NCI-H526 (cell line): ENCODE measurements at places on chromosomes 12 and 14.

GRCh38 chr12:12925388-12925787, 26.6 kb downstream of the GPRC5D start:
- no peak for DNase-seq

DNA sequence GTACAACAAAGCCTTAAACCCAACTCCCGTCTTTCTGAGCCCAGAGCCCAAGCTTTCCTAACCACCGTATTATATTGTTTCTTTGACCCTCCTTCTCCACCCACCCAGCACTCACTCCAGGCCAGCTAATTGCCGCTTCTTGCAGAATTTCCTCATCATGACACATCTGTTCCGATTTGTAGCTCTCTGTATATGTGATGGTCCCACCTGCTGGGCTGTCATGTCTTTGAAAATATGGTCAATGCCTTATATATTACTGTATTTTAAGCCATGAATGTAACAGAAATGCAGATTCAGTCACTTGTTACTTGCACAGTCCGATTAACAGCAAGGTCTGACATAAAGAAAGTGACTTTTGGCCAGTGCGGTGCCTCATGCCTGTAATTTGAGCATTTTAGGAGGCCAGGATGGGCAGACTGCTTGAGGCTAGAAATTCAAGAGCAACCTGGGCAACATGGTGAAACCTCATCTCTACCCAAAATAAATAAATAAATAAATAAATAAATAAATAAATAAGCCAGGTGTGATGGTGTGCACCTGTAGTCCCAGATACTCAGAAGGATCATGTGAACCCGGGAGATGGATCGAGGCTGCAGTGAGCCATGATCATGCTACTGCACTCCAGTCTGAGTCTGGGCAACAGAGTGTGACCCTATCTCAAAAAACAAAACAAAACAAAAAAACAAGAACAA, 359.8 kb downstream of the ATP23 start:
- no peak for DNase-seq

DNA sequence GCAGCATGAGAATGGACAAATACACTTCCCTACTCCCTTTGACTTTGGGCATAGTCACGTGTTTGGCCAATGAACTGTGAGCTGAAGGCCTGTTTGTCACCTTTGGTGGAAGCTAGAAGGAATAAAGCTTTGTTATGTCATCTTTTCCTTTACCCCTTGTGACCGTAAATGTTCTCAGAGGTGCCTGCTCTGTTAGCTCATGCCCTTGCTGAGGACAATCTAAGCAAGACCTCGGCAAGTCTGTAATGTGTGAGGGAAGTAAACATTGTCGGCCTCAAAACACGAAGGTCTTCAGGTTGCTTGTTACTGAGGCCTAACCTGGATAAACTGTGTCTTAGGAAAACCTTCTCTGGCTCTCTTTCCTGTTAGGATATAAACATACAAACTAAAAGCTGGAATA, 354.2 kb downstream of the TMEM132D start:
- no peak for DNase-seq

DNA sequence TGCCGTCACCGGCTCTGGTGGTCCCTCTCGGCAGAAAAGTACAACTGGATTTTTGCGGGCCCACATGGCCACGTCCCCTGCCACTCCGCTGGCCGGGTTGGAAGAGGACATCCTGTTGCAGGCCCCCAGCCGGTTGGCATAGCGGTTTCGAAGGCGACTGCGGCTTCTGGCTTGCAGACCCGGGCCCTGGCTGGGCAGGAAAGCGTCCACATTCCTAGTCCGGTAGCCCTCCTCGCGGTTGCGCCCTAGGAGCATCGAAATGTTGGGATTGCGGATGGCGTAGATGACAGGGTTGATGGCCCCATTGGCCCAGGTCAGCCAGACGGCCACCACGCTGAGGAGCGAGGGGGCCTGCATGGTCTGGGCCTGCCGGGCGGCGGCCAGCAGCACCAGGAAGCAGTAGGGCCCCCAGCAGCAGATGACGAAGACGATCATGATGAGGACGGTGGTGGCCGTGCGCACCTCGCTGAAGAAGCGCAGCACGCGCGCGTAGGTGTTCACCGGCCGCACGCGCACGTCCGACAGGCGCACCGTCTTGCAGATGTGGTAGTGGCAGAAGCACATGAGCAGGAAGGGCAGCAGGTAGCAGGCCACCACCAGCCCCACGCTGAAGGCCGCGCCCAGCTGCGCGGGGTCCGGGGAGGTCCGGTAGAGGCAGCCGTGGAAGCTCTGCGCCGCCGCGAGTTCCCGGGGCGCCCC, 1.2 kb downstream of the GPR135 start:
- peak; percentile 34 for DNase-seq

- no peak for DNase-seq
Measured at GRCh38 chr14:42687421-42687820, 1080.7 kb downstream of the LRFN5 start.

- no peak for DNase-seq
Measured at GRCh38 chr12:46368684-46369083, 3.9 kb downstream of the SLC38A2 start.

GRCh38 chr12:118098911-118099671, 4.7 kb downstream of the VSIG10 start:
- peak; percentile 89 for DNase-seq

DNA sequence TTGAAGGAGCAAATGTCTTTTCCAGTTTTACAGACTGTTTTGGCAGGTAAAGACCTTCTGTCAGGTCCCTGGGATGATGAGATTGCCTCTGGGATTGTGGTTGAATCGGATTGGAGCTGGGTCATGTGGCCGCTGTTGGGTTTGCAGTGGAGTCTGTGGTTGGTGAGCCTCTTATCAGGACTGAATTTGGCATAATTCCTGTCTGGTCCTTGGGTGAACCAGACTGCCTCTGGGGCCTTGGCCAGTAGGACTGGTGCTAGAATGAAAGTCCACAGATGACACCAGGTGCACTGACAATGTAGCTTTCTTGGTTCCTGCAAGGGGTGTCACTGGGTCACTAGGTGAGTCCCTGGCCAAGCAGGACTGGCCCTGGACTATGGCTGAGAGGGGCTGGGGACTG, 155.3 kb downstream of the TPH2 start:
- no peak for DNase-seq

DNA sequence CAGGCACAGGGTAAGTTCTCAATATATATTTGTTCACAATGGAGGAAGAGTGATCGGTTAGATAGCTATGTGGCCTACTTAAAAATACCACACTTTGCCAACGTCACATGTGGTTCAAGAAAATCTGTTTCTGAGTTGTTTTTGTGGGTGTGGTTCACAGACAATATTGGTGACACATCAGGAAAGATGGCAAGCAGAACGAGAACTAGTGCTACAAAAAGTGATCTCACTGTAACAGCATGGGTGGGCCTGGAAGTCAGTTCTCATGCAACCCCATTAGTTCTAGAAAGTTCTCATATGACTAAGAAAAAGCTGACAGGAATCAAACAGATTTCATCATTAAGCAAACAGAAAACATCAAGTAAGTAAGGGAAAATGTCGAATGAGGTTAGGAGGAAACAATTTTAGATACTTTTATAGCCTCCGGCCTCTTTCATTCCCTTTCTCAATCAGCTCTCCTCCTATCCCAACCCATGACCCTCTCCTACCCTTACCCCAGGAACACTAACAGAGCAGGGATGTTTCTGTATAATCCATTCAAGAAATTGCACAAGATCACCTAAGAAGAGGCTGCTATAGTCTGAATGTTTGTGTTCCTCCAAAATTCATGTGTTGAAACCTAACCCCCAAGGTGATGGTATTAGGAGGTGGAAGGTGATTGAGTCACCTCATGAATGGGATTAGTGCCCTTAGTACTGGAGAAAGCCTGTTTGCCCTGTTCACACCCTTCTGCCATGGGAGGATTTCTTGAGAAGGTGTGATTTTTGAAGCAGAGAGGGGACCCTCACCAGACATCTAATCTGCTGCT, 15.5 kb upstream of the NTN4 start:
- DNase-seq: no peak

- DNase-seq: no peak
Measured at GRCh38 chr14:42130815-42131214, 524.1 kb downstream of the LRFN5 start.

DNA sequence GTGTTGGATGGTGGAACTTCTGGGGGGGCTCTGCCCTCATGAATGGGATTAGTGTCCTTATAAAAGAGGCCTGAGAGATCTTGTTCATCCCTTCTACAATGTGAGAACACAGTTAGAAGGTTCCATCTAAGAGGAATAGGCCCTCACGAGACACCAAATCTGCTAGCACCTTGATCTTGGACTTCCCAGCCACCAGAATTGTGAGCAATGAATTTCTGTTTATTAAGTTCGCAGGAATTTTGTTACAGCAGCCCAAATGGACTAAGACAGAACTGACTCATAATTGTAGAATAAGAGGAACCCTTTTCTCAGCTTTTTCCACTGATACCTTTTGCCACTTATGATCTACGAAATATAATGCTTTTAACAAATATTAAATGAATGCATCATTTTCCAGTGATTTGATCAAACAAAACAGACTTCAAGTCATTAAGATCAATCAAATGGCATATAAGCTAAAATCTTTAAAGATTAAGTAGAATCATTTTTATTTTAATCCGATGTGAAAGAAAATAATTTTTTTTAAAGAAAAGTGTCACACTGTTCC, 68.2 kb downstream of the HECTD1 start:
- no peak for DNase-seq

GRCh38 chr14:94161058-94161457, 13.1 kb upstream of the PPP4R4 start:
- DNase-seq: no peak

- DNase-seq: peak; percentile 89
Measured at GRCh38 chr14:59870277-59871165, at the start of gene RTN1. RTN1 (minus strand) TSS chr14:59870776; CDS start chr14:59870630, 146 bp downstream.

DNA sequence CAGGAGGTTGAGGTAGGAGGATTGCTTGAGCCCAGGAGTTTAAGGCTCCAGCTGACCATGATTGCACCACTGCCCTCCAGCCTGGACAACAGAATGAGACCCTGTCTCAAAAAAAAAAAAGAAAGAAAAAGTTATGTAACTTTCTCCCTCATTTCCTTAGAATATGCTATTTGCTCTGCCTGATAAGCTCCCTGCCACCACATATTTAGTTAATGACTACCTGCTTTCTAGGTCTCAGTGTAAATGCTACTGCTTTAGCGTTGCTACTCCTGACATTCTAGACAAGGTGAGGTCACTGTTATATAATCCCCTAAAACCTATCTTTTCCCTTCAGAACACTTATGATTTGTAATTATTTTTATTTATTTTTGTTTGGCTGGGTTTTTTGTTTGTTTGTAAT, 86.3 kb upstream of the AMN1 start:
- DNase-seq: no peak

DNA sequence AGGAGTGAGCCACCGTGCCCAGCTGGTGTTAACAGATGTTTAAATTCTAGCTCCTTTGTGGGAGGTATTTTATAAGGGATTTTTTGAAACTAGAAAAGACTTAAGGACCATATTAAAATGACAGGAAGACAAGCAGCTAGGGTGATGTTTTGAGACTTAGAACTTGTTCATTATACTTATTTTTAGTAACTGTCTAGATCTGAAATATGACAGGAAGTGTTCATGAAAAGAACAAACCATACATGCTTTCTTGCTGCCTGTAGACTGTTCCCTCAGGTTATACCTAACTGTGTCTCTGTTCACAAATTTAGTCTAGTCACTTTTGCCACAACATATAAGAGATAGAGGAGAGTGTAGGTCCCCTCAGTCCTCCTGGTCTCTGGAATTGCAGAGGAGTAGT, 36.9 kb upstream of the KCNH3 start:
- no peak for DNase-seq

DNA sequence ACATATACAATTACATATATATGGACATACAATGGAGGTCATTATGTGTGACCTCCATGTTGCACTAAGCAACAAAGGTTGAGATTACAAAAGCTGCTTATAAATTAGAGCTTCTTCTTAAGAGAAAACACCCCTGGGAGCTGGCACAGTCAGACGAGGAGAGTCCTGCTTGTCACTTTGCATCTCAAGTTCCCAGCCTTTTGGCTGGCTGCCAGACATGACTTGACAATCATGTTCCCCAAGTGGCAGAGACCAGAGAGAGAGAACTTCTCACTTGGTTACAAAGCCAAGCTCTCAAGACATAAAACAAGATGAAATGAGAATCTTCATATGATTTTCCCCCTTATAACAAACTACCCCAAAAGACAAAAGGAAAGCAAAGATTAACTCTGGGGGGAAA, 8.5 kb upstream of the SYNJ2BP start:
- no peak for DNase-seq

DNA sequence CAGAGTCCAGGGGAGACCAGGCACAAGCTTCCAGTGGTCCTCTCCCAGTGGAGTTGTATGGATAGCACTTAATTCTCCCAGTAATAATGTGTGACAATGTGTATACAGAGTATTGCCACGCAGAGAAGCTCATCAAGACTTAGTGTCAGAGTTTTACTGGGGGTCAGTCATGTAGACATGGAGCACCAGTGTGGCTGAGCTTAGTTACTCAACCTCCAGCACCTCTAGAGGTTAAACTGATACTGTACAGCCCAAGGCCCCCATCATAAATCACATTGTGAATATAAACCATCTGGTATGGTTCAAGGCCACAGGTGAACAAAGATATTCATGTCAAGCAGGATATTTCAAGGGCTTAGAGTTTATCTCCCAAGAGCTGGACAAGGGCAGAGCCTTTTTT, 378.1 kb upstream of the TMPO start:
- no peak for DNase-seq

DNA sequence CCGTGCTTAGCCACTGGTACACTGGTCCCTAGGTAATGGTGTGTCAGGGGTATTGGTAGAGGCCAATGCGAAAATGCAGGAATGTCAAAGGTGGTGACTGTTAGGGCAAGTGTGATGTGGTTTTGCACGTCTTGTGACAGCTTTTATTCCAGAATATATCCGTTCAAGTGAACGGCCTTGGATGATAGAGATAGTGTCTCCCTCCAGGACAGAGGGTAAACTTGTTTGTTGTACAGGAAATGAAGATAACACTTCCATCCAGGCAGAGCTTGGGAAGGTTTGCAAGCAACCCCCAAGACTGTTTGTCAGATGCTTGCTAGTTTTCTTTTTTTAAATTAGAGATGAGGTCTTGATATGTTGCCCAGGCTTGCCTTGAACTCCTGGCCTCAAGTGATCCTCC, 84.2 kb downstream of the DNAH10 start:
- no peak for DNase-seq

DNA sequence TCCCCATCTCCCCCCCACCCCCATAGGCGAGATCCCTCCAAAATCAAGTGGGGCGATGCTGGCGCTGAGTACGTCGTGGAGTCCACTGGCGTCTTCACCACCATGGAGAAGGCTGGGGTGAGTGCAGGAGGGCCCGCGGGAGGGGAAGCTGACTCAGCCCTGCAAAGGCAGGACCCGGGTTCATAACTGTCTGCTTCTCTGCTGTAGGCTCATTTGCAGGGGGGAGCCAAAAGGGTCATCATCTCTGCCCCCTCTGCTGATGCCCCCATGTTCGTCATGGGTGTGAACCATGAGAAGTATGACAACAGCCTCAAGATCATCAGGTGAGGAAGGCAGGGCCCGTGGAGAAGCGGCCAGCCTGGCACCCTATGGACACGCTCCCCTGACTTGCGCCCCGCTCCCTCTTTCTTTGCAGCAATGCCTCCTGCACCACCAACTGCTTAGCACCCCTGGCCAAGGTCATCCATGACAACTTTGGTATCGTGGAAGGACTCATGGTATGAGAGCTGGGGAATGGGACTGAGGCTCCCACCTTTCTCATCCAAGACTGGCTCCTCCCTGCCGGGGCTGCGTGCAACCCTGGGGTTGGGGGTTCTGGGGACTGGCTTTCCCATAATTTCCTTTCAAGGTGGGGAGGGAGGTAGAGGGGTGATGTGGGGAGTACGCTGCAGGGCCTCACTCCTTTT, 2.7 kb downstream of the GAPDH start:
- DNase-seq: no peak
